ENCODE measurements at places on chromosomes 6 and 20.
A peak's percentile ranks its signal among the peaks of the same experiment; 100 is the strongest.

DNA sequence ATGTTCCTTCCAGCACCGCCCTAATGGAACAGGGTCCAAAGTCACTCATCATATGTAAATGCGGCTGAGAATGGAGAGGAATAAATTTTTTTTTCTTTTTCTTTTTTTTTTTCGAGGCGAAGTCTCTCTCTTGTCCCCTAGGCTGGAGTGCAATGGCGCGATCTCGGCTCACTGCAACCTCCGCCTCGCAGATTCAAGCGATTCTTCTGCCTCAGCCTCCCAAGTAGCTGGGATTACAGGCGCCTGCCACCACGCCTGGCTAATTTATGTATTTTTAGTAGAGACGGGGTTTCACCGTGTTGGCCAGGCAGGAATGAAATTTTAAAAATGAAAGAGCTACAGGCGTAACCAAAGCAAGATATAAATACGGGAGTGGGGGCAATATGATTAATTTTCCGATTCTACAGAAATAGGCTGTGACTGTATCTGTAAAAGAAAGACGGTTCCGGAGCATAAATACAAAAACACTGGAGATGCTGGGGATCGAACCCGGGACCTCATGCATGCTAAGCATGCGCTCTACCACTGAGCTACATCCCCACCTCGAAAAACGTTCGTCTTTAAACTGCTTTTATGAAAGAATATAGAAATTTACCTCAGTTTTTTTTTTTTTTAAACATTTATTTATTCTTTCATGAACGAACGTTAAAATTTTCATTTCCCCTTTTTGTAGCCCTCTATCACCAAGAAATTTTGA, 132.2 kb downstream of the GPX5 start:
- DNase-seq, result no peak

DNA sequence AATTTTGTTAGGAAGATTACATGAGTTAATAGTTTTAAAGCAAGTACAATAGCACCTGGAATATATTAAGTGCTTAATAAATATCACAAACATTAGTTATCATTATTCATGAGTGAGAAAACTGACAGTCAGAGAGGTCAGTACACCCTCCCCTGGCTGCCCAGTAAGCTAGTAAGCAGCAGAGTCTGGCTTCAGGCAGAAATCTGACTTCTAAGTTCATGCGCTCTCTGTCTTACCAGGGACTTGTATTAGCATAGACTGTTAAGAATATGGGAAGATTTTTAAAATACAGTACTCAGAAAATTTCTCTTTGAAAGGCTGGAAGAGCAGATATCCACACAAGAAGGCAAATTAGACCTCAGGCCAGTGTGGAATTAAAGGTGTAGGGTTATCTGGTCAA, 40.8 kb downstream of the BCAS1 start:
- no peak for DNase-seq

DNA sequence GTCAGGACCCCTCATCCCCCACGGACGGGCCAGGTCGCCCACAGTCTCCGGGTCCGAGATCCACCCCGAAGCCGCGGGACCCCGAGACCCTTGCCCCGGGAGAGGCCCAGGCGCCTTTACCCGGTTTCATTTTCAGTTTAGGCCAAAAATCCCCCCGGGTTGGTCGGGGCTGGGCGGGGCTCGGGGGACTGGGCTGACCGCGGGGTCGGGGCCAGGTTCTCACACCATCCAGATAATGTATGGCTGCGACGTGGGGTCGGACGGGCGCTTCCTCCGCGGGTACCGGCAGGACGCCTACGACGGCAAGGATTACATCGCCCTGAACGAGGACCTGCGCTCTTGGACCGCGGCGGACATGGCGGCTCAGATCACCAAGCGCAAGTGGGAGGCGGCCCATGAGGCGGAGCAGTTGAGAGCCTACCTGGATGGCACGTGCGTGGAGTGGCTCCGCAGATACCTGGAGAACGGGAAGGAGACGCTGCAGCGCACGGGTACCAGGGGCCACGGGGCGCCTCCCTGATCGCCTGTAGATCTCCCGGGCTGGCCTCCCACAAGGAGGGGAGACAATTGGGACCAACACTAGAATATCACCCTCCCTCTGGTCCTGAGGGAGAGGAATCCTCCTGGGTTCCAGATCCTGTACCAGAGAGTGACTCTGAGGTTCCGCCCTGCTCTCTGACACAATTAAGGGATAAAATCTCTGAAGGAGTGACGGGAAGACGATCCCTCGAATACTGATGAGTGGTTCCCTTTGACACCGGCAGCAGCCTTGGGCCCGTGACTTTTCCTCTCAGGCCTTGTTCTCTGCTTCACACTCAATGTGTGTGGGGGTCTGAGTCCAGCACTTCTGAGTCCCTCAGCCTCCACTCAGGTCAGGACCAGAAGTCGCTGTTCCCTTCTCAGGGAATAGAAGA, 978 bp downstream of the HLA-A start:
- DNase-seq, result no peak

- no peak for DNase-seq
Observed at GRCh38 chr6:73487473-73487872, 25.9 kb downstream of the MTO1 start.

DNA sequence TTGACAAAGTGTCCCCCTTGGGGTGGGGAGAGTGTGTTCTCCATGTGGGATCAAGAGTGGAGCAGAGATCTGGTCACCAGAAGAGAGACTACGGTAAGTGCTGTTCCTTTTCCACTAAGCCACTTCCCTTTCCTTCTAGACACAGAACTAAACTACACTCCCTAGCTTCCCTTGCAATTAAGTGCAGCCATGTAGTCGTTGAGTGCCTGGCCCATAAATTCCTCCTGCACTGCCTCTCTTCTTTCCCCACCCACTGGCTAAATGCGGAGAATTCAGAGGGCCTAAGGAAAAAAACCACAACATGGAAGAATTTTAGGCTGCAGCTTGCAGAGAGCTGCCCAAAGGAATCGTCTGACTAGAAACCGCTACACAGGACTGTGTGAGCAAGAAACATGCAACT, 1.5 kb downstream of the WDR27 start:
- no peak for DNase-seq

- no peak for DNase-seq
Observed at GRCh38 chr6:56899311-56899710, 55.6 kb upstream of the BEND6 start.

GRCh38 chr20:38804682-38805501, 605 bp upstream of the PPP1R16B start:
- DNase-seq, result peak; percentile 48

- DNase-seq, result no peak
Observed at GRCh38 chr6:126312013-126312665, 27.8 kb upstream of the CENPW start.

- DNase-seq, result no peak
Observed at GRCh38 chr6:158996856-158997255, 3.1 kb downstream of the RSPH3 start.

DNA sequence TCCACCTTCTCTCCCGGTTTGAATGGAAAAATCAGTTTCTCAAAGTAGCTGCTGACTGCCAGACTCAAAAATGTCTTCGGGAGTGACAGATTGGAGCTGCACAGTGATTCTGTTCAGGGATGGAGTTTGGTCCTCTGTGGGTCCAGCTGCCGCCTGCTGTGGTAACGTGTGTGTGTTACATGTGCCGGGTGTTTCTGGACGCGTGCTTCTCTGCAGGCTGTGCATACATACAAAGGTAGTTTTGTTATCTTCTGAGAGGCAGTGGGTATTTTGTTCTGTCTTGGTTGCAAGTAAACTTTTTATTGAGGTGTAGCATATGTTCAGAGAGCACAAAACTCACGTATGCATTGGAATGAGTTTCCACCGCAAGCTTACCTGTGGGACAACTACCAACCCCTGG, 41.3 kb upstream of the NAA20 start:
- no peak for DNase-seq

DNA sequence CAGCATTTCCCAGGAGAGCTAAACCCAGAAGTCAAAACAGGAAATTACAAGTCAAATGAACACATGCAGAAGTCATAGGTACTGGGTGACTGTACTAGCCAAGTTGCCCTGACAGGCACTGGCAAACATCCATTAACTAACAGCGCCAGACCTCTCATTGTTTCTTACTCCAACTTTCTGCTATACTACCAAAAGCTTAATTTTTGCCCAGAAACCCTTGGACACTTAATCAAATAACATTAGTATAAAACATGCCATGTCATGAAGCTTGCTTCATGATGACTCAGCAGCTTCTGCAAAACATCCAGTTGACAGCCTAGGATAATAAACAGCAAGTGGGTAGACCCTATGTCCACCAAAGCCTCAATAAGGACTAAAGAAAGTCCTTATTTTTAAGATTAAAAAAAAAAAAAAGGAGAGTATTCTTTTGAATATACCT, 3.5 kb downstream of the NUP153 start:
- no peak for DNase-seq

DNA sequence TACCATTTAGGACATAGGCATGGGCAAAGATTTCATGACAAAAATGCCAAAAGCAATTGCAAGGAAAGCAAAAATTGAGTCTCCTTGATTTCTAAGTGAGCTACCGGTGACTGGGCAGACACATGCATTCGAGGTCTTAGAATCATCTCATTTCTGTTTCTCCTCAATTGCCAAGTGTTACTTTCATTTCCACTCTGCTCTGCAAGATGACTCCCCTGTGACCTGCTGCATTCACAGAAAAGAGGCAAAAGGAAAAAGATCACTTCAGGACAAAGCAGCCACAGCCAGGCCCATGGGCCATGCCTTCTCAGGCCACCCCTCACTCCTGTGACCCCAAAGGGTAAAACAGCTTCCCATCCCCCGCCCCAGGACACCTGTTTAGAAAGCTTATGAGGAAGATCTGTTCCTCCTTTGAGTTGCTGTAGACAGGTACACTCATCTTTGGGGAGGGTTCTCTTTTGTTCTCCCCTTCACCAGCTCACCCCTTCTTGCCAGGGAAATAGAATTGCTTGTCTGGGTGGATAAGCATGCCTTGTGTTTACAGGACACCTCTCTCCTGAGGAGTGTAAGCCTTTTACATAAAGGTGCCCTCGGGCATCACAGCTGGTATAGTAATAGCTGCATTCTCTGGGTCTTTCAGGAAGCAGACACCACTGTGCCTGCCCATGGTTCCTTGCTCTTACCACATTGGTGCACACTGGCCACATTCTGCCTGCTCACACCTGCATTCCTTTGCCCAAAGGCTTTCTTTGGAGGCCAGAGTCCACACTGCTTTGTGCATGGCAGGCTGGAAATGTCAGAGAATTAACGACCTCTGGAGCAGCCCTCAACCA, 105.0 kb downstream of the SLC24A3 start:
- DNase-seq, result no peak

- DNase-seq, result no peak
Observed at GRCh38 chr6:73696966-73697655, 1.1 kb downstream of the CD109 start.

- DNase-seq, result no peak
Observed at GRCh38 chr20:45098103-45098773, 2.7 kb downstream of the KCNS1 start.

Data from activated CD4-positive, alpha-beta T cell treated with anti-CD3 and anti-CD28 coated beads for 1 hour (primary cell).